ENCODE measurements at places on chromosomes 5 and 9.

DNA sequence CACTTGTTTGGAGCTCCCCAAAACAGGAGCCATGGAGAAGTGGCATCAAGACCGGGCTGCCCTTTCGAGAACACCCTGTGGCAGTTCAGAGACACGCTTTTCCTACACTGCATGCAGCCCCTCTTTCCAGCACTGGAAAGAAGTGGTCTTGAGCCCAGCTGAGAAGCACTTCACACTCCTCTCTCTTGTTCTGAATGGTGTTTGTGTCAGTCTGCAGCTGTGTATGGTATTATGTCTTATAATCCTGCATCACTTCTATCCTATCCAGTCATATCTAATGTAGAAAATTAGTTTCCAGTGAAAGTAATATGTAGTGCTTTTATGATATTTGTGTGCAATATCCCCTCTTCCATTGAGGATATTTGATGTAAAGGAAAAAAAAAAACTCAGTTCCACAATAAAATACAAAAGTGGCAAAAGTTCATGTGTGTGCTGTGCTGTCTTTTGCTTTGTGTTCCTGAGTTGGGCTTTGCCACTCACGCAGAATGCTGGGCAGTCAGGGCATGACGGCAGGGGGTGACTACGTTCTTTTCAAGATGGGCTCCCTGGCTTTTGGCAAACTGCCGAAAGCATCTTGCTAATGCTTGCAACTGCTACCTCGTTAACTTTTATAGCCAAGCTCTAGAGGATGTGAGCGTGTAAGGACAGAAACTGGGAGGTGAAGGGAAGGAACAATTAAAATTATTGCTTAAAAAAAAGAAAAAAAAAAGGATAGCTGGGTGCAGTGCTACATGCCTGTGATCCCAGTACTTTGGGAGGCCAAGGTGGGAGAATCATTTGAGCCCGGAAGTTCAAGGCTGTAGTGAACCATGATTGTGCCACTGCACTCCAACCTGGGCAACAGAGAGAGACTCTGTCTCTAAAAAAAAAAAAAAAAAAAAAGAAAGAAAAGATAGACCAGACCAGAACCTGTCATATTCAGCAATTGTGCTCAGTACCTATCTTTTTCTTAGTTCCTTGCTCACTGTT lies 102.2 kb downstream of the MAP1B start:
- DNase-seq = no peak

DNA sequence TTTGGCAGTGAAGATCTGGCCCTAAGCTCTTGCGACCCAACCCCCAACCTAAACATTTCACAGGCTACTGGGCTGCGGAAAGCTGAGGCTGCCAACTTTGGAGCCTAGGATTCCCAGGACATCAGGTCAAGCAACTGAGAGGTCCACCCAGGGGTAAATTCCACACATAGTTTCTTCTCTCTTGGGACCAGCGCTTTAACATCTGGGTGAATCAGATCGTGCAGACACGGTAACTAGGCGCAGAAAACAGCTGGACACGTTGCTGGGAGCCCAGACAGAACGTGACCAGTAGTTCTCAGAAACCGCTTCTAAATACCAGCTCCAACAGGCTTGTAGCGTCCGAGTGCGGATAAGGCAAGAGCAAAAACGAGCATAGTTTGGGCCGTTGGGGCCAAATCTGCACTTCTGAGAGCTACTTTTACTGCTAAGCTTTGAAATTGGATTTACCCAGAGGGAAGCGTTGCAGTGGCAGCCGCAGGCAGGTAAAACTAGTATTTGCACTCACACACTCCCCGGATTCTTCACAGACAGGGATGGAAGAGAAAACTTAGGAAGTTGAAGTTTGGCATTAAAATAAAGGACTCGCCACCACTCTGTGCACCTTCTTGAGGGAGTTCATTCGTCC lies 11.8 kb downstream of the ITGA1 start:
- no peak for DNase-seq

DNA sequence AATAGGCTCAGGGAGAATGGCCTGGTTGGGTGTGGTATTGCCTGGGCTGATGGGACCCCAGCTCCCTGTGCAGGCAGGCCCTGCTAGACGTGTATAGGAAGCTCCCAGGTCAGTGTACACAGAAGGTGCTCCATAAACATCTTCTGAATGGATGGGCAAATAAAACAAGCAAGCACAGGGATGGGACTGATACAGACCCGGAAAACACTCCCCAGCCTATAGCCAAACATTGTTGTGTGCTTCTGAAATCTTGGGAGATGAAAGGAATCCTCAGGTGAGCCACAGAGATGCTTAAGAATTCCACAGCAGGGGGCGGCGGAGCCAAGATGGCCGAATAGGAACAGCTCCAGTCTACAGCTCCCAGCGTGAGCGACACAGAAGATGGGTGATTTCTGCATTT lies 151.8 kb downstream of the ENTREP1 start:
- no peak for DNase-seq

GRCh38 chr5:75659791-75660450 lies 48.7 kb downstream of the ANKDD1B start:
- DNase-seq = no peak

DNA sequence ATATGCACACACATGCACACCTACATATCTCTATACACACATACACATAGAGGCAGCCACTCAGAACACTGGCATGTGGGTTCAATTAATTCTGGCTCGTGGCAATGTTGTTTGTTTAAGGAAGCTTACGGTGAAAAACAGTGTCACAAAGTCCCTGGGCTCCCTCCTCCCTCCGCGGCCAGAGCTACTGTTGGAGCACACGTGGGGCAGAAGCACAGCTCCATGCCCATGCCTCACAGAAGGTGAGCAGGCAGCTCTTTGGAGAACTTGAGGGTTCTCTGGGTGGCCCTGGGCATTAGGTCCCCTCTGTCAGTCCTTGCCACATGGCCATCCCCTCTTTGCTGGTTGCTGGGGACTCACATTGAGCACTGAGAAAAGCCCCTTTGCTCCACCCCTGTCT lies 107.5 kb downstream of the GADD45G start:
- no peak for DNase-seq

DNA sequence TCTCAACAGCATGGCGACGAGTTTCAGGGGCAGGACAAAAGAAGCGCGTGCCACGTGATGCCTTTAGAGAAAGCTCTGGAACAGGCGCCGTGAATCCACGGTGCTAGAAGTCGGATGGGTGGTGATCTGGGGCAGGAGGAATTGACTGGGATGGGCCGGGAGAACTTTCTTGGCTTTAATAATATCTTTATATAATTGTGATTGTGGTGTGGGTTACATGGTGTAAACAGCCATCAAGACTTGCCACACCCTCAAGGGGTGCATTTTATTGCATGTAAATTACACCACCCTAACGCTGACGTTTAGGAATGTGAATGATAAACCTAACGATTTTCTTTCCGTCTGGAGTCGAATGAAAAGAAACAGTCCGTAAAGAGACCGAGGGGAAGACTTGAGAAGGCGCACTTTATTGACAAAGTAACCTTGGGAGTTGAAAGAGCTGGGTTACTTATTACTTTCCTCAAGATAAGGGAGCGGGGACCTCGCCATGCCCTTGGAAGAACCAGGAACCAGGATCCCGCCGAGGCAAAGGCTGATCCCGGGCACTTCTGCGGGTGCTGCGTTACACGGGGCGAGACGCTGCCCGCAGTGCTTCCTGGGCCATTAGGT lies 8.5 kb downstream of the NRARP start:
- no peak for DNase-seq

GRCh38 chr5:77152441-77152840 lies 58.0 kb upstream of the PDE8B start:
- no peak for DNase-seq

DNA sequence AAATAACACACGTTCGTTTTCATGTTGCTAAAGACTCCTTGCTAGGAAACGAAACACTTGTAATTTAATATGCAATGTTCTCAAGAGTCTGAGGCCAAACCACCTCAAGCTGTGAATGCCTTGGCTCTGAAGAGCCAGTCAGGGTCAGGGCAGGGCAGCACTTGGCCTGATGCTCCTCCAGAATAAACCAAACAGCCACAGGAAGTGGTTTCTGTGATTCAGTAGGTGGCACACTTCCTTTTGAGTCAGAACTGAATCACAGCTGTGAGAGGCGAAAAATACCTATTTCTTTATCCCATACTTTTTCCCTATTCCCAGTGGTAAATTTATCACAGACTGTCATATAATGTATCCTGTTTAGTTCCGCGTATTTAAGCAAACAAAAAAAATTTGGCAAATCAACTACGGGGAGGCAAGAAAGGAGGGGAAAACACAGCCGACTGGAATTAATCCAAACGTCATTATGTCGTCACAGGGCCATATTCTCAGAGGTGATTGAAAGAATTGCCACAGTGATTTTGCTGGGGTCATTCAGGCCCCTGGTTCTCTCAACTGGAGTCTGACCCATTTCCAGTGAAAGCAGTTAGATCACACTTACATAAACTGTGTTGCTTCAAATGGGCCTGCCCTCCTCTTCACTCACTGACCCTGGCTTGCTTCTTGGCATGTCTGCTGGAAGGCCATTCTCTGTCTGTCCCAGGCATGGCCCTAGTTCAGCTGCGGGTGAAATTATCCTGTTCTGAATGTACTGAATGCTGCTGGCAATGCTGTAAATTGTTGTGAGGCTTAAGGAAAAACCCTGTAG lies 71.2 kb downstream of the ARRDC3 start:
- DNase-seq = peak; percentile 83

GRCh38 chr5:179212870-179213269 lies 132.4 kb downstream of the ADAMTS2 start:
- no peak for DNase-seq

GRCh38 chr5:177474846-177475562 lies 1.6 kb upstream of the DBN1 start:
- no peak for DNase-seq

- DNase-seq = peak; percentile 28
Measured at GRCh38 chr5:54217826-54218503, 92.4 kb downstream of the ARL15 start.

DNA sequence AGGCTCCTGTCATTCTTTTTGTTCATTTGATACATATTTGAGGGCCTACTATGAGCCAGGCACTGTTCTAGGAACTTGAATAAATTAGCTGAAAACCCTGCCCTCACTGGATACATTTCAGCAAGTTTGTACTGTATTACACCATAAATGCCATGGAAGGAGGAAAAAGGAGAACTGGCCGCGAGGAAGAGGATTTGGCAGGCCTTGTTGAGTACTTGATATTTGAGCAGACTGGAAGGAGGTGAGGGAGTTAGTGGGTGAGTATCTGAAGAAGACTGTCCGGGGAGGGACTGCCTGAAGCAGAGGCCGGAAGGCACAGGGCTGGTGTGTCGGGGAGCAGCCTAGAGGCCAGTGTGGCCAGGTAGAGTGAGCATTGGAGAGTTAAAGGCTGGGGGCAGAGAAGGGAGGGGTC lies 4.5 kb downstream of the SNX30 start:
- DNase-seq = no peak

DNA sequence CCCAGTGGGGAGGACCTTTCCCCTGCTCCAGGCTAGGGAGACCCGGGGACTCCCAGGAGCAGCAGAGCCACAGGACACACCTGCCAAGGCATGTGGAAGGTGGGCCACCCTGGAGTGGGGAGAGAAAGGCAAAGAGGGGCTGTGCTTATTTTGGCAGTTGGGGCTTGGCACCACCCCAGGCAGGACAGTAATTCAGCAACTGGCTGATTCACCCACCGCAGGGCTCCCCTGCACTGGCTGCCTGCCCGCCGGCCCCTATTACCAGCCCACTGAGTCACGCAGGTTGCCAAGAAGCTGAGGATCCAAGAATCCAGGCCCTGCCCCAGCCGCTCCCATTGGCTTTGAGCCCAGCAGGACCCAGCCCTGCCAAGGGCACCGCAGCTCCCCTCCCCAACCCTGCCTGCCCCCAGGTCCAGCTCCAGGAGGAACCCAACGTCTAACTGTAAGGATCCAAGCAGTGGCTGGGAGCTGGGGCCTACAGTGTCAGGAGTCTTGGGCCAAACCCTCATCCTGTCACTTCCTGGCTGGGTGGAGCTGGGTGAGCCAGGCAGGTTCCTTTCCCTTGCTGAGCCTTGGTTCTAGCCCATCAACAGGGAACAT lies 14.2 kb upstream of the RALGDS start:
- DNase-seq = no peak

GRCh38 chr9:77592476-77592875 lies 55.6 kb downstream of the GNA14 start:
- DNase-seq = no peak

Data from COLO829 (cell line).